Stimulated activated CD8-positive, alpha-beta memory T cell treated with anti-CD3 and anti-CD28 coated beads, Interleukin-4, amount 100 ng/mL, for 1 hour (primary cell): ENCODE measurements at places on chromosomes 7 and 10.

DNA sequence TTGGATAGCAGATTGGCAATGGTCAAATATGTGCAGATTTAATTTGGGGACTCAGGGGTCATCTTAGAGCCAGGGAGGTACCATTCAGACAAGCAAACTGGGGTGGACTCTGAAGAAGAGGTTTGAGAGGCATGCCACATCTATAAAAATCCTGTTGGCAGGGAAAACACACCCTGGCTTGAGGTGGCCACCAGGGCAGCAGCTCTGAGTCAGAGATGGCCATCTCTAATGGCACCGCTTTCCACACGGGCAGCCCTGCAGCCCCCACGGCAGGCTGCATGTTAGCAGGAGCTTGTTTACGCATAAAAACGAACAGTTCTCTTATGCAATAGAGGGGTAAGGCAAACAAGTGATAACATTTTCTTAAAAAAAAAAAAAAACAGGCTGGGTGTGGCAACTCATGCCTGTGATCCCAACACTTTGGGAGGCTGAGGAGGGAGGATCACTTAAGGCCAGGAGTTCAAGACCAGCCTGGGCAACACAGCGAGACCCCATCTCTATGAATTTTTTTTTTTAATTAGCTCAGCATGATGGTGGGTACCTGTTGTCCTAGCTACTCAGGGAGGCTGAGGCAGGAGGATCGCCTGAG, 14.9 kb downstream of the DLG5 start:
- no peak for DNase-seq

DNA sequence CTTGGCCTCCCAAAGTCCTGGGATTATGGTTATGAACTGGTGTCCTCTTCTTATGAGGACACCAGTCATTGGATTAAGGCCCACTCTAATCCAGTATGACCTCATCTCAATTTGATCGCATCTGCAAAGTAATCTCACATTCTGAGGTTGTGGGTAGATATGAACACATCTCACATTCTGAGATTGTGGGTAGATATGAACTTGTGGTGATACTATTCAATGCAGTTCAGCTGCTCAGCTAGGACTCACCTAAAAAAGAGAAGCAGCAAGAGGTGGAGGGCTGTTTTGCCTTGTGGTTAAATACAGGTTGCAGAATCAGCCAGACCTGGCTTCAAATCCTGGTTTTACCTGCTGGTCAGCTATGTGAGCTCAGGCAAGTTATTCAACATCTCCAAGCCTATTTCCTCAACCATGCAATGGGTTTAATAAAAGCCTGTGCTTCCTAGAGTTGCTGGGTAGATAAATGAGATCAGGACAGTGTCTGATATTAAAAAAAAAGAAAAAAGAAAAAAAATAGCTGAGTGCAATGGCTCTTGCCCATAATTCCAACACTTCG, 8.5 kb upstream of the BAG3 start:
- no peak for DNase-seq

DNA sequence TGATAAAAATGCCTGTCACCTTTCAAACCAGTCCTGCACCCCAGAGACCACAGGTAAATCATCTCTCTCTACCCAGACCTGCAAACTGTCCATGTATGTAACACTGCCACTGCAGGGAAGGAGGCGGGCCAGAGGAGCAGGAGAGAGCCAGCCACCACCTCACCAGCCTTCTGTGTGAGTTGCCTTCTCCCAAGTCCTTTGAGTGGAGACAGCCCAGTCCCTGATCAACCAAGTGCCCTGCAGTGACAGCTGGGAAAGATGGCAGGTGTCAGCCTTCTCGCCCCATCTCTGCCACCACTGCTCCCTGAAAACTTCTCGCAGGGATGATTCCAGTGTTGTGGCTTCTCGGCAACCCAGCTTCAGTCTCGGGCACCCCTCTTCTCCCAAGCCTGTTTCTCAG, 42.4 kb downstream of the MTURN start:
- no peak for DNase-seq

DNA sequence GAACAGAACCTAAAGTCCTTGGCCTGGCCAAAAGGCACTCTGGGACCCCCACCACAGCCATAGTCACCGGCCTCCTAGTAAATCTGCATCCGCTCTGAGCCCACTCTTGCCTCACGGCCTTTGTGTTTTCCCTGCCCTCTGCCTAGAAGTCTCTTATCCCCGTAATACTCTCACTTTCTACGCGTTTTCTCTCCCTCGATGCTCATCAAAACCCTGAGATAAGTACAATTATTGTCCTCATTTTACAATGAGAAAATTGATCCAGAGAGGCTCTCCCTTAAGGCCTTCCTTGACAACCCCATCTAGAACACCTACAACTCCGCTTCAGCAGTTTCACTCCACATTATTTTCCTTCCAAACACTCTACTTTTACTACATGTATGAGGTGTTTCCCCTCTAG, 1.5 kb upstream of the SFXN4 start:
- DNase-seq = no peak

DNA sequence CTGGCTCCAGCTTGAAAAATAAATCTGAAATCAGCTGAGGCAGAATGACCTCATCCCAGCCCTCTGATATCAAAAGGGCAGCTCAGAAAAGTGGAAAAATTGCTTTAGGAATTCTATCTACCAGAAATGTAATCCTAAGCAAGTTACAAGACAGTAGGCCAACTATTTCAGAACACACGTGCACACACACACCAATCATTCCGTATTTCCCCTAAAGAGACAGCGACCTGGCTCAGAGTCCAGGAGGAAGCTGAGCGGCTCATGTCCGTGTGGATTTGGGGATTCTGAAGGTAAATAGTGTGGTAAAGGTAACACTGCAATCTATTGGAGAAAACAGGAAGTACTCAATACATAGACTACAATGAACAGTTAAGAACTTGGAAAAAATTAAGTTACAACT, 288.2 kb downstream of the CALN1 start:
- no peak for DNase-seq
